ENCODE measurements at places on chromosomes 2 and 18.

- no peak for DNase-seq
Measured at GRCh38 chr2:33589444-33589843, 9.7 kb downstream of the FAM98A start.

- DNase-seq: no peak
Measured at GRCh38 chr2:32274289-32274688, 3.4 kb upstream of the YIPF4 start.

DNA sequence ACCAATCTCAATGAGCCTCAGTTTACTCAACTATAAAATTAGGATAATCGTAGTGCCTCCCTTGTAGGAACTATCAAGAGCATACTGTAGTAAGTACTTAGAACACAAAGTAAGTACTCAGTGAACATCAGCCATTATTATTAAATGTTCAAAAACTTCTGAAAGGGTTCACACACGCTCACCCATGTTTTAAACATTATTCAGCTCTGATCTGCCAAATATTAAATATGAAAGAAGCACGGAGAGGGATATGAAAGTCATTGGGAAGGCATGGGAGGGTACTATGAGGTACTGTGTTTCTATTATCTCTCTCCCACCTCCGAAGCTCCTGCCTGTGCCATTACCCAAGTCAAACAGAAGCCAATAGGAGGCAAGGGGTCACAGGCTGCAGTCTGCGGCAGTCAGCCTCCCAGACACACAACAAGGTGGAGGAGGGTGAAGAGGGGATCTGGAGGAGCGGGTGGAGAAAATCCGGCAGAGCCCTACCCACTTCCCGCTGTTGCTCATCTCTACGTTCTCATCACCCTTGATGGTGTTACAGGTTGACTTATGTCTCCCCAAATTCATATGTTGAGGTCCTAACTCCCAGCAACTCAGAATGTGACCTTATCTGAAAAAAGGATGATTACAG lies 2.0 kb upstream of the TBC1D8 start:
- no peak for DNase-seq

DNA sequence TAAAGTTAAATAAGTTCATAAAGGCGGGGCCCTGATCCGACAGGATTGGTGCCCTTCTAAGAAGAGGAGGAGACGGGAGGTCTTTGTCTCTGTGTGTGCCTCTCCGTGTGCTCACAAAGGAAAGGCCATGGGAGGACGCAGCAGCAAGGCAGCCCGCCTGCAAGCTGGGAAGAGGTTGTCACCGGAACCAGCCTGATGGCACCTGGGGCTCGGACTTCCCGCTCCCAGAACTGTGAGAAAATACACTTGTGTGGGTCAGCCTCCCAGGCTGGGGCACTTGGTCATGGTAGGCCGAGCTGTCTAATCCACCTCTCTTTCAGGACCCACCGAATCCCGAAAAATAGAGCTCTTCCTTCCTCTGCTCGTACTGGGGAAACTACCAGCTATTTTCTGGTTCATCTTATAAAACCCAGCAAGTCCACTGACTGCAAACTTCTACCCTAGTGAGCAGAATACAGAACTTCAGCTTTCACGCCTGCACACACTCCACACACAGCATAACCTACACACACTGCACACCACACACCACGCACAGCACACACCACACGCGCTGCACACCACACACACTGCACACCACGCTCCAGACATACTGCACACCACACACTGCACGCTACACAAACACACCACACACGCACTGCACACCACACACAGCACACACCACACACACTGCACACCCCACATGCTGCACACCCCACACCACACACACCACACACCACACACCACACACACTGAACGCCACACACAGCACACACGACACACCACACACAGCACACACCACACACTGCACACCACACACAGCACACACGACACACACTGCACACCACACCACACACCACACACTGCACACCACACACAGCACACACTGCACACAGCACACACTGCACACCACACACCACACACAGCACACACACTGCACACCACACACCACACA lies 58.1 kb downstream of the ASB1 start:
- no peak for DNase-seq

- no peak for DNase-seq
Measured at GRCh38 chr18:46199515-46200147, 95.4 kb downstream of the HAUS1 start.

GRCh38 chr2:17587469-17587868 lies 47.0 kb downstream of the VSNL1 start:
- DNase-seq: no peak
